ENCODE measurements at places on chromosomes 5 and 9.

GRCh38 chr5:16600397-16600796 lies 16.4 kb downstream of the RETREG1 start:
- DNase-seq: no peak

DNA sequence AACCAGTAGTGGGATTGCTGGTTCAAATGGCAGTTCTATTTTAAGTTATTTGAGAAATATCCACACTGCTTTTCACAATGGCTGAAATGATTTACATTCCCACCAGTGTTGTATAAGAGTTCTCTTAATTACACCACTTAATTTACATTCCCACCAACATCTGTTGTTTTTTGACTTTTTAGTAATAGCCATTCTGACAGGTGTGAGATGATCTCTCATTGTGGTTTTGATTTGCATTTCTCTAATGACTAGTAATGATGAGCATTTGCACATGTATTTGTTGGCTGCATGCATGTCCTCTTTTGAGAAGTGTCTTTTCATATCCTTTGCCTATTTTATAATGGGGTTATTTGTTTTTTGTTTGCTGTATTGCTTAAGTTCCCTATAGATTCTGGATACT lies 688.3 kb downstream of the PRR16 start:
- DNase-seq: no peak

DNA sequence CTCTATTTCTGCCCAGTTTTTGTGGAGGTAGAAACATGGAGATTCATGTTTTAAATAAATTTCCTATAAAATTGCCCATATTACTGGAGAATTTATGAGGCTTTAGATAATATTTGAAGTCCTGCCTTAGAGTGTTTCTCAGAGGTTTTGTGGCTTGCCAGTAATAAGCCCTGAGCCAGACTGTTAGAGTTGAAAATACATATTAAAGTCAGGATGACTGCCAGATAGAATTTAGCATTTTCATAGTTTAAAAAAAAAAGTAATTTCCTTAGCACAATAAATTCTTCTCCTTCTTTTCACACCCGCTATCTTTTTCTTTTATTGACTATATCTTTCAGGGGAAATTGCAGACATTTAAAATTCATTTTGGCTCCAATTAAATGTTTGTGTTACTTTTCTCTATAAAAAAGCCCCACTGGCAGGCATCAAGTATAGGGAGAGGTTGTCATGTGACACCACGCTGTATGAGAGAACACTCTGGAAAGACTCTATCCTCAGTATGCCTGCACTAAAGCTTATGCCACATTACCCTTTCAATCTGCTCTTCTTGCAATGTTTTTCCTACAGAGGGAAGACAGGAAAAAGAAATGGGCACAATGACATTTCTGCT lies 135.2 kb downstream of the MPDZ start:
- no peak for DNase-seq

GRCh38 chr9:80787636-80788035 lies 901.7 kb downstream of the TLE1 start:
- DNase-seq: no peak

GRCh38 chr9:136576269-136576626 lies 30.4 kb upstream of the NOTCH1 start:
- DNase-seq: no peak

GRCh38 chr9:124215368-124215910 lies 42.3 kb upstream of the NEK6 start:
- DNase-seq: no peak

GRCh38 chr5:139049780-139050179 lies 148.4 kb downstream of the SIL1 start:
- no peak for DNase-seq

- DNase-seq: no peak
Observed at GRCh38 chr5:36770125-36770524, 106.4 kb upstream of the NIPBL start.

- no peak for DNase-seq
Observed at GRCh38 chr9:100619665-100620064, 41.8 kb downstream of the CAVIN4 start.
